ENCODE measurements at places on chromosomes 6 and 20.
A peak's percentile ranks its signal among the peaks of the same experiment; 100 is the strongest.

- DNase-seq: no peak
Measured at GRCh38 chr20:46333161-46333991, 25.1 kb upstream of the CDH22 start.

DNA sequence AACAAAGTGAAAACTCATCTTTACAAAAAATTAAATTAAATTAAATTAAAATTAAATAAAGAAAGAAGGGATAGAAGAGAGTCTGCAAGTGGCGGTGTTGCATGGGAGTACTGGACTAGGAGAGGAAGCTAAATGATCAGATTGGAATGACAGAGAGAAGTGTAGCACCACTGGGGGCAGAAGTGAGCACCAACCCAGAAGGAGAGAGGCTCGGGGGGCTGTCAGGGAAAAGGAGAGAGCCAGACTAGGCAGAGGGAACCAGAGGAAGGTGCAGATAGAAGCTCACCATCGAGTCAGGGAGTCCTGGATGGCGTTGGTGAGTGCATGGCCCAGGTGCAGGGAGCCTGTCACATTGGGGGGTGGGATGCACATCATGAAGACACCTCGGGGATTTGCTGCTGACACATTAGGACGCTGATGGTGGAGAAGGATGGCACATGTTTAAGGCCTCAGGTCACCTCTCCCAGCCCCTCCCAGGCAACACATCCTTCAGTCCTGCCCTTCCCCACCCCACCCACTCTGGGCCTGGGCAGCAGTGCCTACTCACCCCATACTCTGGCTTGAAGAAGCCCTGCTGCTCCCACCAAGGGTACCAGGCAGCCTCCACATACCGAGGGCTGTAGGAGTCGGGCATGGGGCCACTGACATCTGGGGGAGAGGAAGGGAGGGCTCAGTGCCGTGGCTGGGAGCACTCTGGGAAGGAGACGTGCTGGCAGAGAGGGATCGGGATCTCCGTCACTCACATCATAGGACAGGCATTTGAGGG is 4.0 kb downstream of the VARS1 start:
- DNase-seq: no peak

- no peak for DNase-seq
Measured at GRCh38 chr6:62146954-62147853, 138.8 kb downstream of the KHDRBS2 start.

DNA sequence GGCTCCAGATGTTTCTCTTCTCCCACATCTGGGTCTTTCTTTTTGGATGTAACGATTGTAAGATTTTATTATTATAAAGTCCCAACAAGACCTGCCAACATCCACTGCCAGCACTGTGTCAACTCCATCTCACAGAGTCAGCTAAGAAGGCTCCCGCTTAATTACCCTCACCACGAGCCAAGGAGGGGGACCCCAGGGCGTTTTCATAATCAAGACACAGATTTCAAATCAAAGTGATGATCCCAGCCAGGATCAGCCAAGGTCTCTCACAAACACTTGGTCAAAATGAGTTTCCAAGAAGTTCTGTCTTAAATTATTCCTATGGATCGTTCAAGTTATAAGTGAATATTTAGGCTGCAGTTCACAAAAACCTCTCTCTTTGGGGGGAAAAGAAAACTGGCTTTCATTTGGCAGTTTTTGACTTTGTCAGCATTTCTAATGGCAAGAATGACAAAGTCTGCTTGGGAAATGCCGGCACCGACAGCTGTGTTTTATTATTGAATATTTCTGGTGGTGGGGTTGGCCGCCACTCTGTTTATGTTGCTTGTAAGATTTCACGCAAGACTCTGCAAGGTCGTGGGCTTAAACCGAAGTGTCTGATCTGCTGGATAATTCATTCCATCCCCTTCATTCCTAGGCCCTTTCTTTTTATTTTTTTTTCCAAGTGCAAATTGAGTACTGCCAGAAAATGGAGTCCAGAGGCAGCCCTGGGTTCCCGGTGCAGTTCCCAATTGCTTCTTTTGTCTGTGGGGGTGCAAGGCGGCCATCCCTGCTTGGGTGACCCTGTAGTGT is 170.2 kb upstream of the PMEPA1 start:
- no peak for DNase-seq

DNA sequence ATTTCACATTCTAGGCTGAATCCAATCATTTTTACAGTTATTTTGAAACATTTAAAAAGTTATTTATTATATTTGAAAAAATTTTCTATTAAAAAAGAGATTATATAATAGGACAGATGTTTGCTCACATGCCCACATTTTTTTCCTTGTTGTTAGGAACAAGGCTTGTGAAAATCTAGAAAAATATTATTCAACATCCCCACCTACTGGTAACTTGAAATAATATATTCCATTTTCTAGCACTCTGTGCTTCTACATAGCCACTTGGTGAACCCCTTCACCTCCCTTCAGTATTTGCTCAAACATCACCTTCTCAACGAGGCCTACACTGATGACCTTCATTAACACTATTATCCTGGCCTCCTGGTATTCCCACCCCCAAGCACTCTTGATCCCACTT is 18.3 kb upstream of the GPRC6A start:
- DNase-seq: no peak

DNA sequence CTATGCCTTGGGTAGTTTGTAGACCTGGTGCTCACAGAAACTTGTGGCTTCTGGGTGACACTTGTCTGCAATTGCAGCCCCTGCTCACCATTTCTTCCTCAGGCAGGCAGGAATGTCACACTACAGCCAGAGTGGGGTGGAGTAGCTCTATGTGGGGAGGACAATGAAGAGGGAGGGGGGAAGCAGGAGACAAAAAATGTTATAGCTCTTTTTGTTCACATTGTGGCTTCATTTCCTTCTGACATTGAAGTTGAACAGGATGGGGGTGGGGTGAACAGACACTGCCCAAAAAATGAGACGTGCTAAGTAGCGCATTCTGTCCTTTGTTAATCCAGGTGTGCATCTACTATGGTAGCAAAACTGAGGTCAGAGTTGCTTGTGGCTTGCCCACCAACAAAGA is at the start of gene THEMIS:
Gene THEMIS (minus strand): TSS at position 124 of the 400 bp plus-strand sequence. CDS start 126 bp downstream, outside the sequence.
- no peak for DNase-seq

GRCh38 chr20:63556873-63557478 is 3.0 kb downstream of the FNDC11 start:
- DNase-seq: no peak

DNA sequence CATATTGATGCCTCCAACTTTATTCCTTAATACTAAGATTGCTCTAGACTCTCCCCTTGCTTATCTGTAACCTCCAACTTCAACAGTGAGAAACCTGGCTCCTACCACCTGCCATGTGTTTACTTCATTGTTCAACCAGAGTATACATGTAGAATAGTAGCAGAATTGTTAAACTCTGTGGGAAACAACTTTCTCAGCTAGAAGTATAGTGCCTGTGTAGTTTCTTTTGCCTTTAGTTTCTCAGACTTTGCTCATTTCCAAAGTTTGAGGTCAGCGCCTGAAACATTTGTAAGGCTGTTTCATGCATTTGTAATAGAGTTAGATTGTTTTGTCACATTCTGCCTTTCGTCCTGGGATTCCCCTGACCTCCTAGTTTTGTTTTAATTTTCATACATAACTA is 34.9 kb upstream of the HECA start:
- DNase-seq: no peak

DNA sequence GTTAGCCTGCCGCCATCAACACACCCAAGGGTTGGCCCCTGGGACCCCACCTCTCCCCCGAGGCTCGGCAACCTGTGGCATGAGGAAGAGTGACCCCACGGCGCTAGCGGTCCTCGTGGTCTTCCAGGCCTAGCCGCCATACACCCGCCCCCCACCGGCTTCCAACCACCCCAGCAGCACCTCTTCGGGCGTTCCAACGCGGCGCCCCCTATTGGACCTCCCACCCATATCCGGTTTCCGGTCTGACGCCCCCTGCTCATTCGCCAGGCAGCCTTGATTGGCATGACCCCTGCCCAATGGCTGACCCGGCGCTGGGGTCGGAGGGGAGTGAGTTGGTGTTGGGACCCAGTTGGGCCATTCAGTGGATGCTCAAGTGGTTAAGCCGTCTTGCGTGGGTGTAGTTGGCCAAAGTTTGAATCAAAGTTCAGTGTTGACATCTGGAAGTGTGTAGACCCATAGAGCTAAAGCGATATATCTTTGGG is at the start of gene GNAS-AS1:
Gene GNAS-AS1 (minus strand): TSS at position 210 of the 482 bp plus-strand sequence.
- DNase-seq: peak; percentile 72

GRCh38 chr20:2879146-2879545 is 5.9 kb downstream of the PTPRA start:
- no peak for DNase-seq

GRCh38 chr6:134911547-134911946 is 38.4 kb downstream of the ALDH8A1 start:
- no peak for DNase-seq

Data from activated T-cell treated with anti-CD3 and anti-CD28 coated beads for 4 hours (primary cell).